NCI-H187 (cell line): ENCODE measurements at places on chromosomes 5 and 9.

GRCh38 chr5:61167382-61167781 lies 5.1 kb upstream of the SMIM15 start:
- DNase-seq = no peak

- no peak for DNase-seq
Measured at GRCh38 chr9:91856419-91856818, 93.6 kb downstream of the ROR2 start.

DNA sequence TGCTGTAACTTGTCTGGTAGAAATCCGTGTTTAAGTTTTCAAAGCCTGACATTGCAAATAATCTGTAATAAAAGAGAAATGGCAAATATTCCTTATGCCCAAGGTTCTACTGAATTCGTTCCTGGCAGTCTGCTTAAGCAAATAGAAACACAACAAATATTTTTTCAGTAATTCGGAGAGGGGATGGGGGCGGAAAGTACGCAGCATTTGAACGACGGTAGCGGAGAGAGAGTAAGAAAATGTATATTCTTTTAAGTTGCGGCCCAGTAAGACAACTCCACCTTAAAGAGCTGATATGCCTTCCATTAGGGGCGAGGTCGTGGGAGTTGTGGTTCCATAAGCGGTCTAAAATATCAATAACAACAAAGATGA lies 569 bp downstream of the YIPF5 start:
- no peak for DNase-seq

GRCh38 chr5:154477382-154478223 lies 424 bp downstream of the HAND1 start:
- no peak for DNase-seq

- DNase-seq = no peak
Measured at GRCh38 chr9:116789081-116789480, 102.0 kb downstream of the TRIM32 start.

DNA sequence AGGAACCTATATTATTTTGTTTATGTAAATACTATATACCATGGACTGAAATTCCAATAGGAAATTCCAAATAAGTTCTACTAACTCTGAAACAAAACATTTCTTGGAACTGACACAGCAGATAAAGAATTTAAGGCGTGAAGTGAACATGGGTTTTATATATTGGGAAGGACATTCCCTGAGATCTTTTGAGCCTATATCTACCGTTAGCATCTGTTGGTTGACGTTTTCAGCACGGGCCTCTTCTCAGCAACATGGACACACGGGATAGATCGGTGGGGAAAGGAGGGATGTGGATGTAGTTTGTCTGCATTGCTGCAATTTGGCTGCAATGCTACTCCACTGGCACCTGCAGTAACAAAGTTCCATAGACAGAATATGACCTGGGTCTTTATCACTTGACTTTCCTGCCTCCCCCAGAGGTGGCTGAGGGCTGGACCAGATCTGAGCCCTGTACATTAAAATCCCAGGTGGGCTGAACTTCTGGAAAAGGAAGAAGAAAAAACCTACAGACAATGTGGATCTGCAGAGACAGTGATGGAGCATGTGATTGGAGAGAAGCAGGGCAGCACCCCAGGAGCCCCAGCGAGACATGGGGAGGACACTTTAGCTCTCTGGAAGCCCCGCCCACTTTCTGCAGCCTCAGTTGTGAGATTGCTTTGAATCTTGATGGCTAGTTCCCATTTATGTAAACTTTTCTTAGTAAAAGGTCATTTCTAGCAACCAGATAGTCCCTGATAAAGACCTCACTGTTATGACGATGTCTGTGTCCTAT lies 91.2 kb upstream of the CPEB4 start:
- DNase-seq = no peak

GRCh38 chr5:38434966-38435705 lies 121.3 kb downstream of the LIFR start:
- no peak for DNase-seq

GRCh38 chr9:34628656-34629490 lies at the start of gene ARID3C:
ARID3C (minus strand) TSS chr9:34629066; CDS start chr9:34628014, 1,052 bp downstream.
- no peak for DNase-seq

DNA sequence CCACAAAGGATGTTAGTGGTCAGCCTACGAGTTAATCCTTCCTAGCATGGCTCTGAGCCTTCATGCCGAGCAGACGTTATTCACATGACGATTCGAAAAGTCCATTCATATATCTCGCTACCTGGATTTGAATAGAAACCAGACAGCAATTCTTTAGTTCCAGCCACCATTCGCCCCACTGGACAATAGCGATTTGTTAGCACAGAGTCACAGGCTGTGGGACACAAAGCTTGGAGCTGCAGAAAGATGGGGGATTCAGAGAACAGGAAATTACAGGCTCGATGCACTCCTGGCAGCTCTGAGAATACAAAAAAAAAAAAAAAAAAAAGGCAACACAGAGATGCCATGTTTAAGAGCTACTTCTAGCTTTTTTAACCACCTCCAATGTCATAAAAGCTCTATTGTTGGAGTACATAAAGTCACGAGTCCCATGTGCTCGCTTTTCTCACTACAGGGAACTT lies 110.7 kb downstream of the NR6A1 start:
- DNase-seq = no peak

DNA sequence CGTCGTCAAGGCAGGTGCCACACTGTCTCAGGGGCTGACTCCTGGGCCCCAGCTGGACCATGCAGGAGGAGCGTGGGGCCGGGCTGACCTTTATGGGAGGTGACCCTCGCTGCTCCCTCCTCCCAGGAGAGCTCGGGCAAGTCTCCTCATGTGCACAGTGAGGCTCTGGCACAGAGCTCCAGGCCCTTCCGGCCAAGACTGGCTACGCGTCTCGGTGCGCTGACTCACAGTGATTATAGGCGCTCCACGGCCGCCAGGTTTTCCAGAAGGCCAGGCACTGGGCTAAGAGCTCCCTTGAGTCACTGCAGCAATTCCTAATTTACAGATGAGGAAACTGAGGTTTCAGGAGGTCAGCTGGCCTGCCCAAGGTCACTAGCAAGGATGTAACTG lies 47.4 kb downstream of the VAV2 start:
- no peak for DNase-seq

- no peak for DNase-seq
Measured at GRCh38 chr5:5805916-5806315, 383.4 kb downstream of the ICE1 start.

DNA sequence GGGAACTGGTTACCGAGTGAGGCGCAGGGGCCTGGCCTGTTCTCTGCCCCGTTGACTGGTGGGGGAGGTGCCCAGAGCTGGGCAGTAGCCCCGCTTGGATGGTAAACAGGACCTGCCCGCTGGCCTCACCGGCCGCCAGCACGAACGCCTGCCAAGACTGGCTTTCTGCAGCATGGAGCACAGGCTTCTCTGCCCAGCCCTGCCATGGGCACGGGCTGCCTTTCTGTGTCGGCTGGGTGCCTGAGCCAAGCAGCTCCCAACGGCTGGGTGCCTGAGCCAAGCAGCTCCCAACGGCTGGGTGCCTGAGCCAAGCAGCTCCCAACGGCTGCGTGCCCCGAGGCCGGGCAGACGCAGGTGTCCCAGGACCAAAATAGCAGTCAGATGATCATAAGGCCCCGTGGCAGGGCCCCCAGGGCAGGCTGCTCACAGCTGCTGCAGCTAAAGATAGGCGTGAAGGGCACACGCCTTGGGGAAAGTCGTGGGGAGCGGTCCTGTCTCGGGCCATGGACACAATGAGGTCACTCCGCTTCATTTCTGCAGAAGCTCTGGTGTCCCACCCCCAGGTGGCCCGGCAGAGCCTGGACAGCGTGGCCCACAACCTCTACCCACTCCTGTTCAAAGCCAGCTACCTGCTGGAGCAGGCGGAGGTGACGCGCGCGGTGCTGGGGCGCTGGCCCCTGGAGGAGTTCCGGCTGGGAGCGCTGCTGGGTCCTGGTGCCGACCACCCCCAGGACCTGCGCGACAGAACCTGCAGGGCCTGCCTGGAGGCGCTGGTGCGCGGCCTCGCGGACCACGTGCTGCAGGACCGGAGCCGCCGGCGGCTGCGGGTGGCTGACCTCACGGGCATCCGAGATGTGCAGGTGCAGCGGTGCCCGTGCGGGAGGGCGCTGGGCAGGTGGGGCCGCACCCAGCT lies at the start of gene LRRC14B:
Gene LRRC14B (plus strand): TSS at position 460 of the 913 bp plus-strand sequence. CDS start 44 bp downstream, at position 504.
- no peak for DNase-seq

GRCh38 chr9:18358325-18358724 lies 115.6 kb upstream of the ADAMTSL1 start:
- DNase-seq = no peak

GRCh38 chr9:30925635-30926034 lies 1458.8 kb upstream of the ACO1 start:
- no peak for DNase-seq

DNA sequence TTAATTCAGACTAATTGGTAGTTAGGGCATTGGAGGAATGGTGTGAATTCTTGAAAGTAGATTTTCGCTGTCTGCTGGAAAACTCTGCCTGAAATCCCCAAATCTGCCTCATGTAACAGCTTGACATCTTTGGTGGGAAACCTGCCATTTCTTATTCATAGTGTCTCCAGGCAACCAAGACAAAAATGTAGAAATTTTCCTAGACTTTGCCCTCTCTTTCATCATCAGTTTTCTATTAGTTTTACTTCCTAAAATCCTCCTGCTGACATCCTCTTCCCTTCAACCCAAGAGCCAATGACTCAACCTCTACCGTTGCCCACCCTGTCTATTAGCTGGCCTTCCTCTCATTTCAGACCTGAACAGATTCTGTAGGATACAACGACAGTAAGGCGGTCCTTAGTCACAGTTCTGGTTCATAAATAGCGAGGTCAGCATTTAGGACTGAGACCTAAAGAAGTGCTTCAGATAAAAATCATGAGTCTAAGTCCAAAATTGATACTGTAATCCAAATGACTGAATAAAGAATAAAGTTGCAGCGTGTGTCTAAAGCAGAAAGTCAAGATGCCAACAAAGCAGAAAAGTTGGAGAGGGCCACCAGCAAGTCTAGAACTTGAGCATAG lies 133.9 kb downstream of the MUSK start:
- no peak for DNase-seq

GRCh38 chr5:111392181-111392580 lies 120.2 kb downstream of the STARD4 start:
- no peak for DNase-seq
